Daoy (cell line): ENCODE measurements at places on chromosomes 7 and 10.

DNA sequence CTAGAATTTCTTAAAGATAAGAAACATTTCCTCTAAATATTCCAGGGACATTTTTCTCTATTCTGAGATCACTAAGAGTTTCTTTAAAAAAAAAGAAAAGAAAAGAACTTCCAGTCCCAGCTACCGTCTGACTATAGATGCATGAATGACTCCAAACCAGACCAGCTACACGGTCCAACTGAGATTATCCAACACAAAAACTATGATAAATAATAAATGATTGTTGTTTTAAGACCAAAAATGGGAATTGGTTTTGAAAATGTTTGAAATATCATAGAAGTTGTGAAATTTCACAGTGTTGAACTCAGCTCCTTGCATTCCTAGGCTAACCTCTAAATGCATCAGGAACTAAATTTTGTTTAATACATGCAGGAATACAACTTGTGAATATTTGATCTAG is 1619.6 kb upstream of the LRRTM3 start:
- DNase-seq, result no peak

DNA sequence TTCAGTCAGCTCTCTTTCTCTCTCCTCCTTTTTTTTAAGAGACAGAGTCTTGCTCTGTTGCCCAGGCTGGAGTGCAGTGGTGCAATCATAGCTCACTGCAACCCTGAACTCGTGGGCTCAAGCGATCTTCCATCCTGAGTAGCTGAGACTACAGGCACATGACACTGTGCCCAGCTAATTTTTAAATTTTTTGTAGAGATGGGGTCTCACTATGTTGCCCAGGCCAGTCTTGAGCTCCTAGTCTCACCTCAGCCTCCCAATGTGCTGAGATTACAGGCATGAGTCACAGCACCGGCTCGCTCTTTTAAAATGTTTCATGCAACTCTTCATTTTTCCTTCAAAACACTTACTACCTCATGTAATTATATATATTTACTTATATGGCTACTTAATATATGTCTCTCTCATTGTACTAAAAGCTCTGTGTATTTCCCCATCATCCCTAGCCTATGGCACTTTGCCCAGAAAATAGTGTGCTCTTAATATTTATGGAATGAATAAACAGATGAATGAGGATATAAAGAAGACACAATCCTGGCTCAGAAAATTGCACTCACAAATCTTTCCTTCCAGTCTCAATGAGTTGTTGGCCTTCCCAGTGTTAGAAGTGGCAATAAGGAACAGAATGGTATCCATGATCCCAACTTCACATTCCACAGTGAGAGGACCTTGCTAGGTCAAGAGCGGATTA is 33.9 kb downstream of the EBLN1 start:
- DNase-seq, result no peak

GRCh38 chr7:25583621-25584020 is 355.3 kb upstream of the NPVF start:
- DNase-seq, result no peak

DNA sequence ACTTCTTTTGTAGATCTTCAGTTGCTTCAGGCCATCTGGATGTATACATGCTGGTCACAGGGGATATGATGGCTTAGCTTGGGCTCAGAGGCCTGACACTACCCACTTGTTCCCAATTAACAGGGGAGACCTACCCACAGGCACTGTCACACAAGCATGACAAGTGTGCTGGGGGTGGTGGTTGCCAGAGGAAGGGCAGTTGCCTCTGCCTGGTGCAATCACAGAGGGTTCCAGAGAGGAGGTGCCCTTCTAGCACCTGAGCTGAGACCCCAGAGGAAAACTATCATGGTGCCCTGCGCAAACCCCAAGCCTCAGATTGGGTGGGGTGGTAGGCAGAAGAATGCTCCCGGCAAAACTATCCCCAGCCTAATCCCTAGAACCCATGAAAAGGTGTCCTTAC is 65.6 kb upstream of the NANOS1 start:
- DNase-seq, result no peak
